ENCODE measurements at places on chromosomes 6 and 20. TPM values are rescaled to one million over a fixed set of nuclear protein-coding genes. Genes with fewer than 3 reads are reported as not detected.

The OPRM1 gene
- not detected for total RNA-seq

The LAMA5 gene
- total RNA-seq: 68.2 TPM

The PNLDC1 gene
- total RNA-seq: not detected

The CPXM1 gene
- total RNA-seq: 3.5 TPM

The RRAGD gene
- 2.3 TPM for total RNA-seq

The SPATA25 gene
- total RNA-seq: 1.5 TPM

The ULBP1 gene
- 0.12 TPM for total RNA-seq

The TRAPPC3L gene
- not detected for total RNA-seq

The SIRPB2 gene
- not detected for total RNA-seq

The TPD52L2 gene
- total RNA-seq: 171 TPM

The GRM1 gene
- not detected for total RNA-seq

The BPIFA1 gene
- not detected for total RNA-seq

The VSX1 gene
- total RNA-seq: not detected

The CTAGE9 gene
- not detected for total RNA-seq

The SIRPB1 gene
- 0.25 TPM for total RNA-seq

The LHFPL5 gene
- not detected for total RNA-seq

The LPA gene
- not detected for total RNA-seq

The SS18L1 gene
- 10.8 TPM for total RNA-seq

The BPI gene
- not detected for total RNA-seq

Measured in uterine smooth muscle cell (primary cell).